Central memory CD4-positive, alpha-beta T cell (primary cell): ENCODE measurements at places on chromosomes 5 and 9.
A peak's percentile ranks its signal among the peaks of the same experiment; 100 is the strongest.

GRCh38 chr9:18626046-18626698 lies 152.2 kb downstream of the ADAMTSL1 start:
- no peak for DNase-seq

- no peak for DNase-seq
Measured at GRCh38 chr9:34684145-34684544, 6.9 kb downstream of the CCL19 start.

DNA sequence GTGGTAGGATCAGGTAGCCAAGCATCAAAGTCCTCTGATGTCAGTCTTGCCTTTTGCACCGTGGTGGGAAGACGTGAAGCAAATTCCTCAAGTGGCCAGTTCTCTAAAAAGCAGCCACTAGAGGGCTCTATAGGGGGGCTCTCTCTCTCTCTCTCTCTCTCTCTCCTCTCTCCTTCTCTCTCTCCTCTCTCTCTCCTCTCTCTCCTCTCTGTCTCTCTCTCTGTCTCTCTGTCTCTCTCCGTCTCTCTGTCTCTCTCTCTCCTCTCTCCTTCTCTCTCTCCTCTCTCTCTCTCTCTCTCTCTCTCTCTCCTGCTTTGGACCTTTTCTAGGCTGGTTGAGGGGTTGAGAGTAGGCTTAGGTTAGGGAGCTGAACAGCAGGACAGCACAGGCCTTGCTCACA lies 13.9 kb upstream of the OSMR start:
- DNase-seq, result no peak

- DNase-seq, result no peak
Measured at GRCh38 chr5:74954919-74955318, 88.7 kb upstream of the FAM169A start.

DNA sequence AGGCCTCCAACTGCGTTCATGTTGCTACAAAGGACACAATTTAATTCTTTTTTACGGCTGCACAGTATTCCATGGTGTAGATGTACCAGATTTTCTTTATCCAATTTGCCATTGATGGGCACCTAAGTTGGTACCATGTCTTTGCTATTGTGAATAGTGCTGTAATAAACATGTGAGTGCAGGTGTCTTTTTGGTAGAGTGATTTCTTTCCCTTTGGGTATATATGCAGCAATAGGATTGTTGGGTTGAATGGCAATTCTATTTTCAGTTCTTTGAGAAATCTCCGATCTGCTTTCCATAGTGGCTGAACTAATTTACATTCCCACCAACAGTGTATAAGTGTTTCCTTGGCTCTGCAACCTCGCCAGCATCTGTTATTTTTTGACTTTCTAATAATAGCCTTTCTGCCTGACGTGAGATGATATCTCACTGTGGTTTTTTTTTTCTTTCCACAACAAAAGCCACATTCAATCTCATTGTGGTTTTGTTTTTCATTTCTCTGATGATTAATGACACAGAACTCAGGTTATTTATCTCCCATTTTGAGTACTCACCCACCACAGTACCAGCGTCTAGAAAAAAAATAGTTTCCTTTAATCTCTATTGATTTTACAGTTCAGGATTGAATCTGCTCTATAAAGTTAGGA lies 21.9 kb downstream of the ARRDC3 start:
- peak; percentile 12 for DNase-seq

- DNase-seq, result no peak
Measured at GRCh38 chr5:95686651-95687050, 3.9 kb upstream of the SPATA9 start.

- no peak for DNase-seq
Measured at GRCh38 chr5:83034528-83035207, 42.5 kb downstream of the TMEM167A start.

DNA sequence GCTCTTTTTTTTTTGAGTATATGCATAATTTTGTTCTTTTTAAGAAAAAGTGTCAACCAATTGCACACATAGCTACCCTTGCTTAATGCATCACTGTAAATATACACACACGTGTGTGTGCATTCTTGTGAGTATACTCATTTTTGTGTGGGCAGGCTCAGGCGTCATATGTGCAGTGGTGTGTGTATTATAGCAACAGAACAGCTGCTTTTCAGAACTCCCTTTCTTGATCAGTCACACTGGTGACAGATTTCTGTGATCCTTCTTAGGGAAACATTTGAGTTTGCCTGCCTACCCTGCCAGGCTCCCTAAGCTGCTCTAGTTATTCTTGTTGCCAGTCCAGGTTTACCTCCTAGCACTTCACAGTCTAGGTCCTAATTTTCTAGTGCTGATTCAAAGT lies 287.0 kb upstream of the SEMA6A start:
- no peak for DNase-seq

- no peak for DNase-seq
Measured at GRCh38 chr5:132134384-132134783, 60.8 kb downstream of the CSF2 start.

- no peak for DNase-seq
Measured at GRCh38 chr5:41094871-41095270, 23.7 kb upstream of the MROH2B start.

DNA sequence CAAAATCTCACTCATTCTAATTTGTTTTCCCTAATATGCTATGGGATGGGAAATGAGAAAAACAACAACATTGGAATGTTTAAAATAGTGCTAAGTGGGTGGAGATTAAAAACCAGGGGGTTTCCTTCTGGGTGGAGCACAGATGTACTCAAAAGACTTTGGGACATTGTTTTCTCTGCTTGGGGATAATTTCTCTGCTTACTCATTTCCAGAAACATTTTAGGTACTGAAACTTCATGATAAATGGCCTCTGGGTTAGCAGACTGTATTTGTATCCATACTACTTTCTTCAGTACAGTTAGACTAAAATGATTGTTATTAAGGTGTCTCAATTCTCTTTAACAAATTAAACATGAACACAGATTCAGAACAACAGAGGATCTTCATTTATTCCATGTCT lies 17.4 kb downstream of the ELOVL7 start:
- no peak for DNase-seq

GRCh38 chr5:174951151-174951780 lies 226.9 kb downstream of the MSX2 start:
- DNase-seq, result peak; percentile 43

DNA sequence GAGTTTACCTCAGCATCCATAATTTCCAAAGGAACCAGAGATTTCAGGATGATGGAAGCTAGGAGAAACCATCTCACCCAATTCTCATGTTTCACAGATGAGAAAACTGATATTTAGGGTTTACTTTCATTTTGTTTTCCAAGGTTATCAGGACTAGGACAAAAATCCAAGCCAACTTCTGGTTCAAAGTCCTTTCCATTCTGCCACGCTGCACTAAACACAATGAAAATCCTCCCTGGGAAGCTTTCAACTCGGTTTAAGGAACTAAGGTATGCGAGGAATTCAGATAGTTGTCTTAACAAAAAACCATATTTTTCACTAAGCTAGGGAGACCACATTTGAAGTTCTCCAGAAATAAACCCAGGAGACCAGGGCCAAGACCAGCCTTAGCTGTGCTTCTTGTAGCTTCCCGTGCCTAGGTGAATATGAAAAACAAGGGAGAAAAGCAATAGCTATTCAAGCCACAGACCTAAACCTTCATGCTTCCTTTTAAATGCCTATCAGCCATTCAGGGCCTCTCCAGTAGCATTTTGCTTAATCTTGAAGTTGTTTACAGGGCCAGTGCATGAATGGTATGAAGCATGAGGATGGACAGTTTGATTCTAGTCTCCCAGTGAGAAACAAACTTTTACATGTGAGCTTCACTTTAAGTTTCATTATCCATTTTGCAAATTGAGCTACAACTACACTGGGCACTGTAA lies 167.9 kb downstream of the DENND1A start:
- no peak for DNase-seq

DNA sequence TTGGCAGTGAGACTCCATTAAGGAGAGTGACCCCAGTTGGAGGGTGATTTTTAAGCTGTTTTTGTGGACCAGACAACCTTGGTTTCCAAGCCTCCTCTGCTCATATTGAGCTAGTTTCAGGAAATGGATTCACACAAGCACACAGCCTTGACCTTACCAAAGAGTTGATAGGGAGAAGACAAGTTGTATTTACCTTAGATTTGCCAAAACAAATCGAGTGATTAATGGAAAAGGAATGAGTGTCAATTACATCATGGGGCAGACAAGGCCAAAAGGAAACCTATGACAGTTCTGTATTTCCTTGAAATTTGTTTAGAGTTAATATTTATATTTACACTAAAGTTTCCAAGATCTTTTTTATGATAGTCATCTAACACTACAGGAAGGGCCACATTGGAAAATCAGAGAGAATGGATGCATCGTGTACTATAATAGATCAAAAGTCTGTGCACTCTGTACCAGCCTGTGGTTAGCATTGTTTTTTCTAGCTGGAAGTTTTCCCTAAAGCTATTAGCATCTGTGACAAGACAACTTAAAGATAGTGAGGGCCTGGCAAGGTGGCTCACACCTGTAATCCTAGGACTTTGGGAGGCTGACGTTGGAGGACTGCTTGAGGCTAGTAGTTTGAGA lies 86.0 kb upstream of the FER start:
- no peak for DNase-seq

- no peak for DNase-seq
Measured at GRCh38 chr9:109437286-109437685, 60.8 kb downstream of the PTPN3 start.

- DNase-seq, result no peak
Measured at GRCh38 chr5:151691706-151692105, 5.0 kb upstream of the SPARC start.

- peak; percentile 78 for DNase-seq
Measured at GRCh38 chr9:134390537-134390936, 64.3 kb downstream of the RXRA start.

GRCh38 chr9:33914887-33915628 lies 98.1 kb downstream of the UBE2R2 start:
- DNase-seq, result no peak
